A673 (cell line): ENCODE measurements at places on chromosomes 1 and 21. TPM values are rescaled to one million over a fixed set of nuclear protein-coding genes. Genes with fewer than 3 reads are reported as not detected.

DNA sequence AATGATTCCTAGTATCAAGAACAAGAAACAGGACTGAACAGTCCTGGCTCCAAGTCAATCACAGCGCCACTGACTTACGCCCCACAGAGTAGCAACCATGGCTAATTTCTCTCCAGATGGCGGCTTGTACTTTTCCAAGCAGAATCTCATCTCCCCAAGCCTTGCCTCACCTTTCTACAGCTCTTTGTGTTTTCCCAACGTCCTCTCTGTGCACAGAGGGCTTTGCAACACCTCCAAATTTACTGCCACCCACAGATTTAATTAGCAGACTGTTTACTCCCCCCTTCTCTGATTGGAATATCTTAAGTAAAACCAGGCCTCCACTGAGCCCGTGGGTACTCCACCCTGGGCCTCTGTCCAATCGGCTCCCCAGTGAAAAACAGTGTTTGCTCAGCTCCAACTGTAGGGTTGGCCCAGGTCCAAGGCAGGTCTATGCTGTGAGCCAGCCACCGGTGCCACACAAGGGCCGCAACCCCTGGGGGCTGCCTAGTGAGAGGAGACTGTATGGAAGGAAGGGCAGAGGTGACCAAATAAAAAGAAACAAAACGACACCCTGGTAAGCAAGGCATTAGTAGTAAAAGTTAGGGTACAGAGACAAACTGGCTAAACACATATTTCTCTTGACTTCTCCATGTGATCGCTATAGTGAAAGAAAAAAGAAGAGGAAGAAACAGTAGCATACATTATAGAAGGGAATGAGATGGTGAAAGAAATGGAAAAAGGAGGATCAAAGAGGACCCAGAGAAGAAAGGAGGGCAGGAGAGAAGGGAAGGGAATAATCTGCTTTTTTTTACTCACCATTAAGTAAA lies 128.4 kb upstream of the SOD1 start:
- no peaks in the 10 kb centered on the region for H3K36me3 ChIP-seq
- H3K4me1 ChIP-seq = peaks cover 10% of the 10 kb centered on the region
- H3K27ac ChIP-seq = no peak overlapping the region
- H3K27me3 ChIP-seq = no peaks in the 10 kb centered on the region

Gene CD2
- not detected in 2 replicates for total RNA-seq

GRCh38 chr1:171596705-171597104 lies 25.3 kb upstream of the MYOCOS start:
- DNase-seq = no peak
- H3K4me1 ChIP-seq = peaks cover 6% of the 10 kb centered on the region
- no peak overlapping the region for H3K27ac ChIP-seq
- no peak overlapping the region for H3K4me3 ChIP-seq
- peaks cover 12% of the 10 kb centered on the region for H3K36me3 ChIP-seq

Gene GPX7
- 25.2 and 30.8 TPM in 2 replicates for total RNA-seq

Gene LEFTY2
- not detected in 2 replicates for total RNA-seq

GRCh38 chr1:37171691-37172090 lies 137.4 kb upstream of the GRIK3 start:
- no peaks in the 10 kb centered on the region for H3K4me1 ChIP-seq
- H3K36me3 ChIP-seq = no peaks in the 10 kb centered on the region
- H3K4me3 ChIP-seq = no peak overlapping the region

Gene KCNE2
- 0.31 and 0.39 TPM in 2 replicates for total RNA-seq

DNA sequence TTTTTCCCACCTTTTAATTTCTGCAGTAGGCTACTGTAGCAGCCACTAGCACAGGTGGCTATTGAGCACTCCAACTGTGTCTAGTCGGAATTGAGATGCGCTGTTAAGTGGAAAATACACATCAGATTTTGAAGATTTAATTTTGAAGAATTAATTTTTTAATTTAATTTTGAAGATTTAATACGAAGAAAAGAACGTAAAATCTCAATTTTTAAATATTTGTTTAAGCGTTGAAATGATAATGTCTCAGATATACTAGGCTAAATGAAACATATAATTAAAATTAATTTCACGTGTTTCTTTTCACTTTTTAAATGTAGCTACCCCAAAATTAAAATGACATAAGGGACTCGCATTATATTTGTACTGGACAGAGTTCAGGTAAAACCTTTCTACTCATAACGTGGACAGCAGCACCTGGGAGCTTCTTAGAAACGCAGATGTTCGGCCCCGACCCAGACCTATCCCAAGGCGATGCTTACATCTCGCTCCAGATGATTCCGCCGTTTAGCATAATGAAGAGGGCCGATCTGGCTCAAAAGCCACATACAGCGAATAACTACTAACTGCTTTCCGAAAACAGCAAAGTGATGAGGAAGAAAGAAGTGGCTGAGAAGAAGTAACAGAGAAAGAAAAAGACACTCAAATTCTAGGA lies 717 bp downstream of the CRYZL1 start:
- DNase-seq = peak; percentile 35
- peak overlapping the region; percentile 82 for H3K4me3 ChIP-seq
- H3K4me1 ChIP-seq = peaks cover 21% of the 10 kb centered on the region
- H3K27me3 ChIP-seq = no peaks in the 10 kb centered on the region

Gene LCE3D
- total RNA-seq = not detected in 2 replicates

Gene MFAP2
- total RNA-seq = 27.2 and 44.7 TPM in 2 replicates

GRCh38 chr1:188735567-188735966 lies 1742.1 kb downstream of the BRINP3 start:
- H3K27ac ChIP-seq = no peak overlapping the region
- no peak for DNase-seq
- H3K36me3 ChIP-seq = no peaks in the 10 kb centered on the region
- H3K27me3 ChIP-seq = no peaks in the 10 kb centered on the region
- no peaks in the 10 kb centered on the region for H3K4me1 ChIP-seq

DNA sequence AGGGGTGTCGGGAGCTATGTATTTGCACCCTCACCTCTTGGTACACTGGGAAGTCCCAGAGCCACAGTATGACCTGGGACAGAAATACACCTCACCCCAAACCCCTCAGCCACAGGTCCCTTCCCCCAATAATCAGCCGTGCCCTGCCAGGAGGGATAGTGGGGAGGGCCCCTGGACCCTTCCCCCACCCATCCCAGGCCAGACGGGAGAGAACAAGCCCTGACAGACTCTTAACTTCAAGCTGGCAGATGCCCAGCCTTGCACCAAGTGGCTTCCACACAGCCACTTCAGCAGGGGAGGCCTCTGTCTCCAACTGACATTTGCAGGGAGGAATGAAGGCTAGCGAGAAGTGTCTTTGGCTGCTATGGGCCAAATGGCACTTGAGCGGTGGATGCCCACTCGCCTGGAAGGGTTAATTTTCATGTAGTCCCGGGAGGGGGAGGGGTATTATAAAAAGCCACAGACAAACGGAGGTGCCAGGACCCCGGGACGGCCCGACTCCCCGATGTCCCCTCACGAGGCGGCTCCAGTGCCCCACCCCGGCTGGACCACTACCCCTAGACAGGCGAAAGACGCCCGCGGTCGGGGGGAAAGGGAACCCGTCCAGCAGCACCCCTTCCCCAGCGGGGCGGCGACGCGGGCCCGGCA lies 495 bp downstream of the SYNC start:
- H3K27ac ChIP-seq = no peak overlapping the region
- H3K36me3 ChIP-seq = no peaks in the 10 kb centered on the region
- peak overlapping the region; percentile 55 for H3K4me3 ChIP-seq
- DNase-seq = no peak

GRCh38 chr1:115458426-115459114 lies 120.5 kb upstream of the NGF start:
- no peak for DNase-seq
- H3K4me1 ChIP-seq = no peaks in the 10 kb centered on the region
- no peak overlapping the region for H3K4me3 ChIP-seq
- no peak overlapping the region for H3K27ac ChIP-seq
- H3K36me3 ChIP-seq = no peaks in the 10 kb centered on the region

Gene B3GALT2
- total RNA-seq = 0.24 and 0.39 TPM in 2 replicates

DNA sequence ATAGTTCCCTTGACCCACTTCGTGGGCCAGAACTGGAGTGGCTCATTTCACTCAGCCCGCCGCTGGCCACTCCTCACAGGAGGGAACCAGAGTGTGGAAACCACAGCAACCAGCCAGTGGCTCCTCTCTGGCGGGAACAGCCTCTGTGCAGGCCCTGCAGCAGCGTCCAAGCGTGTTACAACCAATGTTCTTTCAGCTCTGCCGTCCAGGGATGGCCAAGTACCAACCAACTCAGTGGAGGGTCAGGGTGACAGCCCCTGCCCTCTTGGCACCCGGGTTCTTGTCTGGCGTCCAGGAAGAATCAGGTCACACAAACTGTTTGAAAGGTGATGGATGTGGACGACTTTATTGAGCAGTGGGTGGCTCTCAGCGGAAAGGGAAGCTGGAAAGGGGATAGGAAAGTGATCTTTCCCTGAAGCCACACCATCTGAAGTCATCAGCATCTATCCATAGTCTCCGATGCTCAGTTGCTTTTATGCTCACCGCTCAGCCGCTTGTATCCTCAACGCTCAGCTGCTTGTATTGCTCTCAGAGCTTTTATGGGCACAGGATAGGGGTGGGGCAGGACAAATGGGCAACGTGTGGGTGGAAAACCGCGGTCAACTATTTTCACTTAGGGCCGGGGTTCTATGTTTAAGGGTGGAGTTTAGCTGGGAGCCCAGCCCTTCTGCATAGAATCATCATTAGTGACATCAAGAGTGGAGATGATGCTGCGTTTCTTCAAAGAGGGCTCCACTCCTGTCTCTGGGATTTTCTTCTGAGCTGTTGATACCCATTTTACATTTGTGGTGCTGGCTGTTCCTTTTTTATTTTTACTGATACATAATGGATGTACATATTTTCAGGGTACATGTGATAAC lies 250.2 kb downstream of the RRAGC start:
- DNase-seq = no peak
- H3K27me3 ChIP-seq = no peaks in the 10 kb centered on the region
- no peaks in the 10 kb centered on the region for H3K36me3 ChIP-seq
- H3K27ac ChIP-seq = no peak overlapping the region
- peaks cover 17% of the 10 kb centered on the region for H3K4me1 ChIP-seq
- no peak overlapping the region for H3K4me3 ChIP-seq

GRCh38 chr1:61297887-61298286 lies 215.5 kb downstream of the NFIA start:
- peaks cover 13% of the 10 kb centered on the region for H3K4me1 ChIP-seq
- no peak for DNase-seq
- no peak overlapping the region for H3K4me3 ChIP-seq
- H3K27ac ChIP-seq = no peak overlapping the region
- H3K27me3 ChIP-seq = no peaks in the 10 kb centered on the region

Gene GSTM1
- total RNA-seq = 166 TPM in 2 replicates

DNA sequence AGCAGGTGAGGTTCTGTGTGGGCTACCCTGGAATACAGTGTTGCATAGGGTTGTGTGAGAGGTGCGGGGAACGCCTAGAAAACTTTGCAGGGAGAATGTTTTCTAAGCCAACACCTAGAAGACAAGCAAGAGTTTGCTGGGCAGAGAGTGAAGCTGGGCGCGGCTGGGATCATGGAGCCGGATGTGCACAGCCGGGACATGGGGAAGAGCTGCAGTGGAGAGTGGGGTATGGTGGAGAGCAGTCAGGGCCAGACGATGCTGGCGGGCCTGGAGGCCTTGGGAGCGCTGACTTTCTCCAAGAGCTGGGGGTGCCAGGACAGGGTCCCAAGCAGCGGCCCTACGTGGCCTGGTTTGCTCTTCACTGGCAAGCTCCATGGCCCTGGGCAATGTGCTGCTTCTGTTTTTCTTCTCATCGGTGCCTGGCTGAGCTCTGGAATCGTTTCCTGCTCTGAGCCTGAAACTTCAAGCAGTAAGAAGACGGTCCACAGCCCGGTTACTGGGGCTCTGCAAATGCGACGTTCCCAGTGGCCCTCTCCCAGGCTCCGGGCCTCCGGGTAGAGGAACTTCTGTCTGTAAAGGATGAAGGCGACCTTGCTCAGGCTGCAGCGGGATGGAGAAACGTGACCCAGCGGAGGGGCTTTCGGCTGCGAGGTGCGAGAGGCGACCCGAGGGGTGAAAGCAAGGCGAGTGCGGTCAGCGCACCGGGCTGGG lies 51.9 kb upstream of the CD34 start:
- H3K4me1 ChIP-seq = peaks cover 5% of the 10 kb centered on the region
- H3K4me3 ChIP-seq = peak overlapping the region; percentile 46
- peak; percentile 4 for DNase-seq

DNA sequence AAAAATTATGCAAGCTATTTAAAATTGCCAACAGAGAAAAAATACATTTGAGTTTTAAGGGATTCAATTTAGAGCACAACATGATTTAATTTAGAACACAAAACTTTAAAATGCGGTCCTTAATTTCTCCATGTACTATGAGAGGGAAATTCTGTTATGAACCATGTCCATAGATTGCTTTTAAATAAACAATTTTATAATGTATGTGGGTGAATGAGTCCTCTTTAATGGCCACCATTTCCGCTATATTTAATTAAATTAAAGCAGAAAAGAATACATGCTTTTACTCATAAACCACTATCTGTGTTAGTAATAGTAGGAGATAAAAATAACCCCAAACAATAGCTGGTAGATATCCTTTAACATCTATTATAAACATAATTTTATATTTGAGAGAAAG lies 914.6 kb downstream of the LTN1 start:
- no peak overlapping the region for H3K27ac ChIP-seq
- no peaks in the 10 kb centered on the region for H3K4me1 ChIP-seq
- no peak for DNase-seq
- no peak overlapping the region for H3K4me3 ChIP-seq

- H3K36me3 ChIP-seq = no peaks in the 10 kb centered on the region
- no peaks in the 10 kb centered on the region for H3K4me1 ChIP-seq
- H3K27me3 ChIP-seq = no peaks in the 10 kb centered on the region
- no peak for DNase-seq
- no peak overlapping the region for H3K27ac ChIP-seq
These were observed 8.1 kb upstream of the CITED4 start for GRCh38 chr1:40870135-40870728.

Gene LMX1A
- not detected in 2 replicates for total RNA-seq

- no peak for DNase-seq
- no peak overlapping the region for H3K4me3 ChIP-seq
- H3K36me3 ChIP-seq = no peaks in the 10 kb centered on the region
- H3K27ac ChIP-seq = no peak overlapping the region
- peaks cover 20% of the 10 kb centered on the region for H3K27me3 ChIP-seq
- no peaks in the 10 kb centered on the region for H3K4me1 ChIP-seq
These were observed 23.8 kb downstream of the AJAP1 start for GRCh38 chr1:4678066-4678717.

GRCh38 chr1:112316254-112316913 lies 79.6 kb upstream of the CTTNBP2NL start:
- peaks cover 74% of the 10 kb centered on the region for H3K27me3 ChIP-seq
- no peak overlapping the region for H3K4me3 ChIP-seq
- H3K27ac ChIP-seq = no peak overlapping the region
- DNase-seq = no peak

DNA sequence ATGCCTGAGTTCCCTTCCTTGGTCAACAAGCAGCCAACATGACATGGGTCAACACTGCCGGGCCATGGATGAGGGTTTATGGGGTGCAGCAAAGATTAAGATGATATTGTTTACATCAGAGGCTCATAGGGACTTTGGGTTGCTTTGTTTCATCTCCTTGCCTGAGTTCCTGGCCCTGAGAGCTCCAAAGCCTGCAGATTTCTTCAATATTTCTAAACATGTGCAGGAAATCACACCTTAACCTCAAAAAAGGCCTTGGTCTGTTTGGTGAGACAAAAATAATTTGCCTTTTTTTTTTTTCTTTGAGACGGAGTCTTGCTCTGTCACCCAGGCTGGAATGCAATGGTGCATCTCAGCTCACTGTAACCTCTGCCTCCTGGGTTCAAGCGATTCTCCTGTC lies 876 bp downstream of the SLAMF8 start:
- no peaks in the 10 kb centered on the region for H3K27me3 ChIP-seq
- peaks cover 26% of the 10 kb centered on the region for H3K4me1 ChIP-seq
- H3K36me3 ChIP-seq = no peaks in the 10 kb centered on the region
- H3K4me3 ChIP-seq = no peak overlapping the region
- DNase-seq = no peak
- H3K27ac ChIP-seq = no peak overlapping the region
